ENCODE measurements at places on chromosomes 12 and 14.

DNA sequence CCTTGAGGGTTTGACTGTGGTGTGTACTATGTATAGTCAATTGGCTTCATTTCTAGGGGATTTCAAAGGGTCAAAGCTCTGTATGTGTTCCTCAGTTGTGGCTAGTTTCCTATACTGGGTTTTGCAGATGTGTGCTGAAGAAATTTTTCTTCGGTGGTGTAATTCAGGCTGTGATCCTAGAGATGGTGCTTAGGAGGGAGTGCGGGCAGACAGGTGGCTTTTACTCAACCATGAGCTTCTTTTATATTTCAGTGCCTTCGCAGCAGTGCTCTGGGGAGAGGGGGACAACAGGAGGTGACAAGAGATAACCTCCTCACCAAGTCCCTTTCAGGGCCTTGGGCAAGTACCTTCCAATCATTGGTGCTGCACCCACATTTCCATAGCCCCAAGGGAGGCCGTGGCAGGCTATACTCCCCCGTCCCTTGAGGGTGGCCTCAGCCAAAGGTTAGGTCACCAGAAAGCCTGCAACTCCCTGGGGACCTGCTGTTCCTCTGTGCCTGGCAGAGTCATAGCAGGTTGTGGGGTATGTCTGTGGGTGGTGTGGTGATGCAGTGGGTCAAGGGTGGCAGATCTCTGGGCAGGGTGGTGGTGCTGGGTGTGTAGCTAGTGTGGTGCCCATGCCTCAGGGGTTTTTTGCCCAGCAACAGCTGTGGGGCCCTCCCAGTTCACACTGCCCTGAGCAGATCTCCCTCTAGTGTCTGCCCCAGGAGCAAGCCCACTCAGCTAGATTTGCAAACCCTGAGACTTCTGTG, 37.0 kb upstream of the TMX1 start:
- DNase-seq: no peak

DNA sequence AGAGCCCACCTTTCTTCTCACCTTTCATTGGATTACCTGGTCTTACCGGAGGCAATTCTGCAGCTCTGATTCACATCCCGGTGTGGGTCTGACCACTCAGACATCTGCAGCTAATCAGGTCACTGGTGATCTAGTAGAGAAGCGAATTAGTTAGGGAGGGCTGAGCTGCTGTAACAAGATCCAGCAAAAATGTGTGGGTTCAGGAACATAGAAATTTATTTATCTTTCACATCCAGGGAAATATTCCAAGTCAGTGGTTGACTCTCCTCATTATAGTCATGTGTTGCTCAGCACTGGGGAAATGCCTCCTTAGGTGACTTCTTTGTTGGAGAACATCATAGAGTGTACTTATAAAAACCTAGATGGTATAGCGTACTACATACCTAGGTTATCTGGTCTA, 218.7 kb upstream of the PELI2 start:
- no peak for DNase-seq

GRCh38 chr14:104694475-104694950, 5.1 kb downstream of the INF2 start:
- no peak for DNase-seq

- no peak for DNase-seq
Observed at GRCh38 chr14:44897845-44898151, 63.9 kb downstream of the KLHL28 start.

DNA sequence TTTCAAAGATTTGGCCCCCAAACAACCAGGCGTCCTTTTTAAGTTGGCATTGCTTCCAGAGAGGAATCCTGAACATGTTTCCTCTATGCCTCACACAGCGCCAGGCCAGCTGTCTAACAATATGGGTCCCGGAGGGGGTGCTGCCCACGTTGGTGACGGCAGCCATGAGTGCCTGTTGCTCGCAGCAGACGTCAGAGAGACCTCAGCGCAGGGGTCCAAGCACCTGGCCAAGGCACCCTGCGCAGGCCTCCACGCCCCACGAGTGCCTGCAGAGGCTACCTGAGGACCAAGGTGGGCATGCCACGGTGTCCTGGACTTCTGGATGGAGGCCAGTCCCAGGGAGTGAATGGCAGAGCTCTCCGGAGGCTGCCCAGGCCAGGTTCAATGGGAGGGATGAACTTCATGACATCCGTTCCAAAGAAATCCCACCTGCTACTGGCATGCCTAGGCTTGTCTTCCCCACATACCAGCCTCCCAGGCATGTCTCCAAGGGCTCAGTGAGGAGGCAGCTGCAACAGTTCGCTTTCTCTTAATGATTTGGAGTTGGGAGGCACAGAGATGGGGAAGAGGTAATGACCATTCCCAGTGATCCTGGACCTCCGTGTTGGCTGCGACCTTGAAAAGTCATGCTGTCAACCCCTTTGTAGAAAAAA, 11.6 kb upstream of the FOXN3 start:
- DNase-seq: no peak

GRCh38 chr12:42296503-42297109, 29.3 kb downstream of the ZCRB1 start:
- no peak for DNase-seq

DNA sequence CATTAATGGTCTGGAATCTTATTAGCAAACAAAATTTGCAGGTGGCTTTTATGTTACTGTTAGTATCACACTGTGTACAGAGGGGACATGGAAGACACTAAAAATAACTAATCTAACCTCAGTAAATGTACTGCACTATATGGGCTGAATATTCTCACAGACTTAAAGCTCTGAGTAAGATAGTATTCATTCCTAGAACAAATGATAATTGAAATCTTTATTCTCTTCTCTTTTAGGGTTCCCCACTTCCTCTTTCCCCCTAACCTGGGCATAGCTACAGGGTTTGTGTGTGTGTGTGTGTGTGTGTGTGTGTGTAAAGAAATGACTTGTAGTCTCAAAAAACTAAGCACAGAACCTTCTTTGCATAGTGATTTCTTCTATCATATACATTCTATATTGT, 21.4 kb upstream of the HECTD1 start:
- DNase-seq: no peak

GRCh38 chr14:47332106-47332505, 343.3 kb downstream of the MDGA2 start:
- DNase-seq: no peak

DNA sequence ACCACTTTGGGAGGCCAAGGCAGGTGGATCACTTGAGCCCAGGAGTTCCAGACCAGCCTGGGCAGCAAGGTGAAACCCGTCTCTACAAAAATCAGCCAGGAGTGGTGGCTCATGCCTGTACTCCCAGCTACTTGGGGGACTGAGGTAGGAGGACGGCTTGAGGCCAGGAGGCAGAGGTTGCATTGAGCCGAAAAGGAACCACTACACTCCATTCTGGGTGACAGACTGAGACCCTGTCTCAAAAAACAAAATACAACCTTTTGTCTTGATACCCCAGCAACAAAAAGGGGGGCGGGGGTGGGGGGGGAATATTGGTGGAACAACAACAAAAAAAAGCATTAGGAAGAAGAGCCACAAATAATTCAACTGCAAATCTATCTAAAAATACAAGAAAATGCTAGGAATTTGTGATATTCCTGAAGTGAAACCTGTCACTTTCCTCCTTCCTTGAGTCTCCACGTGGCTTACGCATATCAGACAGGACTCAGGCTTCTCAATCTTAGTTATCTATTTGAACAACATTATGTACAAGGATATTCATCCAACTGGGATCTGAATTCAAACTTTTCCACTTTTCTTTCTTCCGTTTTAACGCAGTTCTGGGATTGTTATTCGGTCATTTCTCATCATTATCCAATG, 1.3 kb downstream of the R3HDM2 start:
- DNase-seq: no peak

GRCh38 chr12:57107456-57108155, 3.6 kb downstream of the STAT6 start:
- DNase-seq: no peak

GRCh38 chr12:16130343-16130742, 147.1 kb downstream of the SLC15A5 start:
- DNase-seq: no peak

DNA sequence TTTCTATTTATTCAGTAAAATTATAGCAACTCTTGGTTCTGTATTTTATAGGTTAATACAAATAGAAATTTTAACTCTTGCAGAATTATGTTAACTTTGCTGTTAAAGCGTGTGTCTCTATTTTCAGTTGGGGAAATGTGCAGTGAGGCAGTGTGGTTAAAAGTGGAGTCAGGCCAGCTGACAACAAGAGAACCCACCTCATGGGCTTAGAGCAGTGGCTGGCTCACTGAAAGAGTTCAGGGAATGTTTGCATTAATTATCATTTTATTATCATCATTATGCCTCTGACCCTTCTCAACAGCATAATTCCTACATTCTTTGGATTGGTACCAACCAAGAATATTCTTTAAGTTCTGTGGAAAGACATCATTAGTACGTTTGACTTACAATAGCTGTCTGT, 163.8 kb downstream of the DERA start:
- no peak for DNase-seq

DNA sequence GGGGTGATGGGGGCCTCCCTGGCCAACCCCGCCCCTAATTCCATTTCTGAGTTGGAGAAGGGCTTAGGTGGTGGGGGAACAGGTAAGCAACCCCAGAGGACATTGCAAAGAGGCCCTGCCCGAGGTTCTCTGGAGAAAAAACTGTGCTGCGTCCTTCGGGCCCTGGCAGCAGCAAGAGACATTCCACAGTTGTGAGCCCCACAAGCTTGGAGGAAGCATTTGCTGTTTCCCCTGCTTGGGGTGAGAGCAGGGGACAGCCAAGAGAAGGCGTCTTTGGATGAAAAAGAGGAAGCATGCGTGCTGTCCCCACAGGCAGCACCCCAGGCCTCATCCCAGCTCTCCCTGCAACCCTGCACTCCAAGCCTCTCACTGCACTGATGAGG, 1.3 kb downstream of the BDKRB2 start:
- DNase-seq: no peak

DNA sequence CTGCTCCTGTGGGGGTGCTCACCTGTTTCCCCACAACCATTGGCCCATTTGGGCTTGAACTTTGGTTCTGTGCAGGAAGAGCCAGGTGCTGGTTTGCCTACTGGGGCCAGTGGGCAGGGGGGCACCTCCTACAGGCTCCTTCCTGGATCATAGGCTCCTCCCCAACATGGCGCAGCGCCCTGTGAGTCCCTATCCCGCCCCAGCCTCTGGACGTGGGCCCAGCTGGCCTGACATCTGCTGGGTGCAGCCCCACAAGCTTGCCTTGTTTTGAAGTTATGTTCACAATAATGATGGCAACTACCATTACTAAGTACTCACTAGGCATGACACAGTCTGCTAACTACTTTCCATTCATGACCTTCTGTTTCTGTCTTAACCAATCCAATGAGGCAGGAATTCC, 147.8 kb downstream of the RBM19 start:
- DNase-seq: no peak

- DNase-seq: no peak
Observed at GRCh38 chr14:100761481-100761880, 34.8 kb downstream of the DLK1 start.

- DNase-seq: no peak
Observed at GRCh38 chr12:90280033-90280432, 571.4 kb upstream of the ATP2B1 start.

GRCh38 chr14:100409003-100409360, 85.8 kb downstream of the SLC25A47 start:
- DNase-seq: no peak

GRCh38 chr12:16588812-16589211, 17.1 kb downstream of the LMO3 start:
- DNase-seq: no peak

DNA sequence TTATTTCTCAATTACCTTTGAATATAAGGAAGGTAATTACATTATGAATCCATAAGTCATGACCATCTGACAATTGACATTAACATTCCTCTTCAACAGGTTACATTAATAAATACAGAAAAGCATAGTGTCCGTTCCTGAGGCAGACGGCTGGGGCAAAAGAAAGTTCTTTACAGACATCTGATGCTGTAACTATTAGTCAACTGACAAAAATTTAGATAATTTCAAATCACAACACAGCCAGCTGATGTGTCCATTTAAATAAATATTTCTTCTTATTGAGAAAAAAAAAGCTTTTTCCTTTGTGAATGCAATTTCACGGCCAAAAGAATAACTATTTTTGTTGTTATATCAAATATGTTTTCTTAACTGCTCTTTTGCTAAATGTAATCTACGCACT, 9.2 kb upstream of the PYROXD1 start:
- no peak for DNase-seq

- no peak for DNase-seq
Observed at GRCh38 chr14:79356040-79356439, 855.3 kb downstream of the DIO2 start.

DNA sequence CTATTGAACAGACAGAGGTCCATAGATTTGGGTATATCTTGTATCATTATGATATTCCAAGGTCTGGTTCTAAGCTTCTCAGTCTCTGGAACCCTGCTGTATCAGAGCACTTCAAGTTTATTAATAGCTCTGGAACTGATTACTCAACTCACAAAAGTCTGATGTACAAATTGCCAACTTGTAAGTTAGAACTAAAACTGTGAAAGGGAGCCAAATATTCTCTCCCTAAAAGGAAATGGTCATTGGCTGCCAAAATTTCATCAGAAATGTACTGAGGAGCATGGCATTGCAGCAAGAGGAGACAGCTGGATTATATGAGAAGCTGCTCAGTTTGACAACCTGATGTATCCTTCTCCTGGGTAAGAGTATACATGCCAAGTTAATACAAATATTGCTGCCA, 828.8 kb upstream of the SEL1L start:
- DNase-seq: no peak

All from left colon (tissue), 2 donors.